ENCODE measurements at places on chromosomes 12 and 14.

GRCh38 chr12:49200919-49201594 is 12.2 kb upstream of the TUBA1A start:
- no peak for DNase-seq

GRCh38 chr12:101828463-101829196 is 2.1 kb downstream of the GNPTAB start:
- no peak for DNase-seq

DNA sequence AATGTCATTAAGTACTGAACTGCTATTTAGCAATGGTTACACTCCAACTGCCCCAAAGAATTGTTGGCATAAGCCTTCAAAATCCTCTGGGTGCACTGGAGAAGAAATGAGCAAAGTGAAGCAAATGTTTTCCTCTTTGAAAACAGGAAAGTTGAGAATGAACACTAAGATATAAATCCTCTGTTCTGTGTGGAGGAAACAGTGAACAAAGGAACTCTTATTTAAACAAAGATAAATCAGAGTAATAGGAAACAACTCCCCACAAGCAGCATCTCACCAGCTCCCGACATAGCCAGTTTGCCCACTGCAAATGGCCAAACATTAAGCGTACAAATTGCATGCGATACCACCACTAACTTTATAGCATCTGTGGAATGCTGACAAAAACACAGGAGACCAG is 54.0 kb downstream of the BCAT1 start:
- DNase-seq, result no peak

- DNase-seq, result no peak
Observed at GRCh38 chr12:67508830-67509229, 139.7 kb upstream of the DYRK2 start.

DNA sequence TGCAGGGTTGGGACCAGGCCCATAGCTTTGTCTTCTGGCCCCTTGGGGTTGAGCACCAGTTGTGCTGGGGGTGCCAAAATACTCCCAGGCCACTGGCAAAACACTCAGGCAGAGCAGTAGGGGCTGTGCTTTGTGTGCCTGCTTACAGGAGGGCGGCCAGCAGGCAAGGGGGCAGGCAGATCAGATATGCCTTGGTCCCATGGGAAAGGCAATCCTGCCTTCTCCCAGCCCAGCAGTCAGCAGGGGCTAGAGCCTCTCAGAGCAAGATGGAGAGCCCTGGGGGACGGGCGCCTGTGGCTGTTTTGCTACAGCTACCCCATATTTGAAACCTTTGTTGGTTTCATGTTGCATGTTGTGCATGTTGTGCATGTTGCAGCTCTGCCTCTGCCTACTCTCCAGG is 36.2 kb upstream of the TMX1 start:
- DNase-seq, result no peak

DNA sequence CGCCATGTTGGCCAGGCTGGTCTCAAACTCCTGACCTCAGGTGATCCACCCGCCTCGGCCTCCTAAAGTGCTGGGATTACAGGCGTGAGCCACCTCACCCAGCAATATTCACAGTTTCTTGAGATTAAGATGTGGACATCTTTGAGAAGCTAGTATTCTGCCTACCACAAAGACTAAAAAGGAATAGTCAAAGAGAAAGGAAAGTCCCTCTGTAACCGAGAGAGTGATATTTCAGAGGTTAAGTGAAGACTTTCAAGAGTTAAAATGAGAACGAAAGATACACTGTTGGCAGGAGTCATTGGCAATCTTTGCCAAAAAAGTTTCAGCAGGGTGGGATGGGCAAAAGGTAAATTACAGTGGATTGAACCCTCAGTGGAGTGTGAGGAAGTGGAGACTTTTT is 15.6 kb downstream of the DGKA start:
- DNase-seq, result no peak
